ENCODE measurements at places on chromosomes 12 and 14.
A peak's percentile ranks its signal among the peaks of the same experiment; 100 is the strongest.

GRCh38 chr12:131378176-131378842 is 332.6 kb upstream of the SFSWAP start:
- no peak overlapping the region for H3K4me3 ChIP-seq
- DNase-seq, result peak; percentile 25
- no peaks in the 10 kb centered on the region for H3K27me3 ChIP-seq
- no peak overlapping the region for H3K27ac ChIP-seq
- no peaks in the 10 kb centered on the region for H3K36me3 ChIP-seq

DNA sequence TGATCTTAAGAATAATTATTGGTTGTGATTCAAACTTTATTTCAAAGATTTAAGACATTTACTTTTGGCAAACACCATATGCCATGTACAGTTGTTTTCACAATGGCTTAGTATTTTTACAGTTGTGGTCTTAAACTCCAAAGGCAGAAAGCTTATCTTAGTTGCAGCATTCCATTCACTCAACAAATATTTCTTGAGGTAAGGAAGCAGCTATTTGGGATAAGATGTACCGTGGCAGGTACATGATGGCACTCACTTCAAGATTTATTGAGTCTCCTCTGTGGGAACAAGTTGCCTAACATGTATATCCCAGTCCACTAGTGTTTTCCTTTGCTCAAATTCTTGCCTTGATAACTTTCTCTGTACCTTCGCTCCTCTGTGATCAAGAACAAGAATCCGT is 8.0 kb upstream of the MON2 start:
- H3K4me3 ChIP-seq, result no peak overlapping the region
- no peaks in the 10 kb centered on the region for H3K4me1 ChIP-seq
- H3K36me3 ChIP-seq, result peaks cover 5% of the 10 kb centered on the region
- H3K27me3 ChIP-seq, result no peaks in the 10 kb centered on the region
- no peak overlapping the region for H3K27ac ChIP-seq

DNA sequence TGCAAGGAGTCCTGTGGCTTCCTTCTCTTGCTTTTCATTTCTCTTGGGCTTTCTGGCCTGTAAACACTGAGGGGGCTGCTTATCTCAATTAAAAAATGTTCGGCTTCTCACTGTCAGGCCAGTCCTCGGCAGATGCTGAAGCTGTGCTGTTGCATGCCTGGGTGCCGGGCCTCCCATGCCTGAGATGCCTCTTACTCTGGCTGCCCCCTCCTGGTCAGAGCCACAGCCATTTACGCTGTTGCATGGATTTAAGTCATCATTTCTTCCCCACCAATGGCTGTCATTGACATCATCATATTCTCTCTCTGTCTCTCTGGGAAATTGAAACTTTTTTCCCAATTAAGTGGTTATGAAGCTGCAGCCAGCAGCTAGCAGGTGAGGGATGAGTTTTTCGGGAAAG is 53.7 kb downstream of the FOXN4 start:
- H3K27ac ChIP-seq, result no peak overlapping the region
- no peaks in the 10 kb centered on the region for H3K27me3 ChIP-seq
- no peak for DNase-seq
- H3K36me3 ChIP-seq, result peaks cover 27% of the 10 kb centered on the region

- H3K36me3 ChIP-seq, result no peaks in the 10 kb centered on the region
- H3K27me3 ChIP-seq, result no peaks in the 10 kb centered on the region
- no peak overlapping the region for H3K4me3 ChIP-seq
- H3K27ac ChIP-seq, result no peak overlapping the region
- DNase-seq, result no peak
Measured at GRCh38 chr12:81627336-81628189, 131.6 kb downstream of the PPFIA2 start.

DNA sequence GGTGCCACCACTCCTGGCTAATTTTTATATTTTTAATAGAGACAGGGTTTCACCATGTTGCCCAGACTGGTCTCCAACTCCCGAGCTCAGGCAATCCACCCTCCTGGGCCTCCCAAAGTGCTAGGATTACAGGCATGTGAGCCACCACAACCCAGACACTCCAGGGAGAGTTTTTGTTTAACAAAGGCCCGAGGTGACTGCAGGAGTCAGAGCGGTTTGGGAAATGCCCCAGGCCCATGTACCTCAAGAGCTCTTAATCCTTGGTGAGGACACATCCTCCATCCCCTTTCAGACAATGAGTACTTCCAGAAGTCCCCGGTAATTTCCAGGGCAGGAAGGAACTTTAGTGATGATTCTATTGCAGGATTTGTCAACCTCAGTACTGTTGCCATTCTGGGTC is 176.0 kb downstream of the ESRRB start:
- H3K27me3 ChIP-seq, result no peaks in the 10 kb centered on the region
- H3K4me1 ChIP-seq, result no peaks in the 10 kb centered on the region
- H3K4me3 ChIP-seq, result no peak overlapping the region

DNA sequence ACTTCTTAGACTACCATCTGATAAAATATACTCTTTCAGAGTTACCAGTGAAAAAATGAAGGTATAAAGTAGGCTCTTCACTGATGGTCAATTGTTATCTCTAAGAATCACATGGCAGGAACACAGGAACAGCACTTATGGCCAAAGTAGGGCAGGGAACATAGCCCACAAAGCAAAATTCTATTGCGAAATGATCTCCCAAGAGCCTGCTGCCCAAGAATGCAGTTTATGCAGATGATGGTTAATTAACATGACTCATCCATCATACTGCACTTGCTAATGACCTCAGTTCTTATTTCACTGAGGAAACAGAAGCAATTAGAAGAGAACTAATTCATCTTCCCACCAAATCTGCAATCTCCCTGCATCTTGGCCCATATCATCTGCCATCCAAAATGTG is 133.8 kb downstream of the SLC2A13 start:
- H3K4me1 ChIP-seq, result no peaks in the 10 kb centered on the region
- H3K36me3 ChIP-seq, result peaks cover 5% of the 10 kb centered on the region
- no peak for DNase-seq
- no peaks in the 10 kb centered on the region for H3K27me3 ChIP-seq
- H3K27ac ChIP-seq, result no peak overlapping the region
- H3K4me3 ChIP-seq, result no peak overlapping the region

DNA sequence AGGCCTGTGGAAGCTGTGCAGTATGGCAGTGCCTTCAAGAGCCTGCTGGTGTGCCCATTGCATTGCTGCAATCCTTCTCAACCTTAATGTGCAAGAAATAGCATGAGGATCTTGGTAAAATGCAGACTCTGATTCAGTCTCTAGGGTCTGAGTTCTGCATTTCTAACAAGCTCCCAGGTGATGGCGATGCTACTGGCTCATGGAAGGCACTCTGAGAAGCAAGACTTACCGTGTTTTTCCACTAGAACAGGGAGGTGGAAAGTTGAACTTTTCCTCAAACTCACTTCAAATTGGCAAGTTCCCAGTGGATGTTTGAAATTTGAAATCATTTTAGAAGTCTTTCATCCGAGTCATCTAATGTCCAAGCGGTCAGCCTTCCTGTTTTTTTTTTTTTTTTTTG is 55.5 kb downstream of the MYRFL start:
- no peaks in the 10 kb centered on the region for H3K27me3 ChIP-seq
- no peak overlapping the region for H3K4me3 ChIP-seq
- DNase-seq, result peak; percentile 62

DNA sequence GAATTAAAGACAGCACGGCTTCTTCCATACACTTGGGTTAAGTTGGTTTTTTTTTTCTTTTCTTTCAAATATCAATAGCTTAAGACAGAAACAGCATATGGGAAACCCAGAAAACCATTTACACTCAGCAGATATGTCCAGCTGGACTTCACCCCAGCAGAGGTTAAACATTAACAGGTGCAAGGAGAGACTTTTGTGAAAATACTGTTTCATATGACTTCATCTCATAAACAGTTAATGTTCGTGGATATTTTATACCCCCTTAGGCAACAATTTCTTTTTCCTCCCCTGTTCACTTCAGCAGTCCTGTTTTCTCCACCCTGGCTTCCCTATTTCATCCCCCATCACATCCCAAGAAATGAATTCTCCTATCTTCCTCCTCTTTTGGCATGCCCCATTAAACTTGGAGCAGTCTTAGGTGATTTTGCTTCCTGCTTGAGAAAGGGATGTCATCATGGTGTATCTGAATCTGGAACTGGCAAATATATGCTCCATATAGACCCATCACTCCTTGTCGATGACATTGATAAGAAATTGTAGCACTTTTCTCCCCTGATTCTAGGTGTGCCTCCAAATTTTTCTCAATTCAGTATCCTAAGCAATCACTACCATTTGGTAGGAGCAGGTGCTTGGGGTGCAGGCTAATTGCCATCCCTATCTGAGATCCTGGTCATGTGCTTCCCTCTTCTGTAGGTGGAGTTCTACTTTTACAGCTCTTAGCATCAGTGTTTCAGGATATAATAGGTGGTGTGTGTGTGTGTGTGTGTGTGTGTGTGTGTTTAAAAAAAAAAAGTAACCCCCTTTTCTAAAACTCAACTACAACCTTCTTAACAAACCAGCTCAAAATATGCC is 67.9 kb downstream of the BMP4 start:
- no peak overlapping the region for H3K4me3 ChIP-seq
- peaks cover 8% of the 10 kb centered on the region for H3K4me1 ChIP-seq

DNA sequence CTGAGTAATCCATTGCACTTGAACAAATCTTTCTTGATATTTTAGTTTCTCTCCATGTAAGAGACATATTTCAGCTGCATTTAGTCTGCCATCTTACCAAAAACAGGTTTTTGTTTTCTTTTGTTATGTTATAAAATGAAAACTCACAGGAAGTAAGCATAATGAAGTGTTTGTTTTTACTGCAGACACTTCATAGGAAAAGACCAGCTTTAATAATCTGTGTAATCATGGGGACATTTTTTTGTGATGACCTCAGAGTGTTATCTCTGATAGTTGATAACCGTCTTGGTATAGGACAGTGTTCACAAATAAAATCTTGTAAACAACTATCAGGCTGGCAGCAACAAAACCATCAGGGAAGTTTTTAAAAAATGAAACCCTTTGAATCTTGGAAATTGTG is 266.2 kb upstream of the OR4E1 start:
- no peak overlapping the region for H3K4me3 ChIP-seq
- no peaks in the 10 kb centered on the region for H3K4me1 ChIP-seq
- no peaks in the 10 kb centered on the region for H3K36me3 ChIP-seq
- no peak overlapping the region for H3K27ac ChIP-seq

GRCh38 chr12:123847876-123848275 is 85.8 kb downstream of the DNAH10 start:
- no peaks in the 10 kb centered on the region for H3K4me1 ChIP-seq
- no peak for DNase-seq
- H3K36me3 ChIP-seq, result no peaks in the 10 kb centered on the region
- no peak overlapping the region for H3K27ac ChIP-seq

- H3K27me3 ChIP-seq, result no peaks in the 10 kb centered on the region
- no peaks in the 10 kb centered on the region for H3K4me1 ChIP-seq
- peaks cover 30% of the 10 kb centered on the region for H3K36me3 ChIP-seq
- H3K27ac ChIP-seq, result no peak overlapping the region
- no peak overlapping the region for H3K4me3 ChIP-seq
- no peak for DNase-seq
Measured at GRCh38 chr12:51643951-51644350, 52.9 kb downstream of the SCN8A start.

GRCh38 chr14:91835920-91836843 is 31.2 kb downstream of the TC2N start:
- peak overlapping the region; percentile 80 for H3K4me3 ChIP-seq
- no peaks in the 10 kb centered on the region for H3K27me3 ChIP-seq
- H3K27ac ChIP-seq, result no peak overlapping the region
- H3K36me3 ChIP-seq, result no peaks in the 10 kb centered on the region
- DNase-seq, result peak; percentile 89

DNA sequence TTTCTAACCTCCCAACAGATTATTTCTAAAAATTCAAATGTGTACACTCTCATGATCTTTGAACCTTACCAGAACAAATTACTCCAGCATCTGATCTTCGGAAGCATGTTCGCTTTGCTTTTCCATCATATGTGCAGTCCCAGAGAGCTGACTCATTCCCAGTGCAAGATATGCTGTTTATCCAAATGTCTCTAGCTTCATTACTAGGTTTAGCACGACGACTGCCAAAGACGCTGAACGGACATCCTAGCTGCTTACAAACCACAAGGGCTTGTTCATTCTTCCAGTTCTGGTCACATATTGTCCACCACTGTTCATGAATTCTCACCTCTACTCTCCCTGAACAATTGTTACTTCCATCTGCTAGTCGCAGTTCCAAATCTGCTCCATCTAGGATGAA is 40.5 kb downstream of the CD163L1 start:
- H3K36me3 ChIP-seq, result no peaks in the 10 kb centered on the region
- no peaks in the 10 kb centered on the region for H3K27me3 ChIP-seq
- no peak overlapping the region for H3K4me3 ChIP-seq
- H3K4me1 ChIP-seq, result no peaks in the 10 kb centered on the region
- no peak overlapping the region for H3K27ac ChIP-seq

DNA sequence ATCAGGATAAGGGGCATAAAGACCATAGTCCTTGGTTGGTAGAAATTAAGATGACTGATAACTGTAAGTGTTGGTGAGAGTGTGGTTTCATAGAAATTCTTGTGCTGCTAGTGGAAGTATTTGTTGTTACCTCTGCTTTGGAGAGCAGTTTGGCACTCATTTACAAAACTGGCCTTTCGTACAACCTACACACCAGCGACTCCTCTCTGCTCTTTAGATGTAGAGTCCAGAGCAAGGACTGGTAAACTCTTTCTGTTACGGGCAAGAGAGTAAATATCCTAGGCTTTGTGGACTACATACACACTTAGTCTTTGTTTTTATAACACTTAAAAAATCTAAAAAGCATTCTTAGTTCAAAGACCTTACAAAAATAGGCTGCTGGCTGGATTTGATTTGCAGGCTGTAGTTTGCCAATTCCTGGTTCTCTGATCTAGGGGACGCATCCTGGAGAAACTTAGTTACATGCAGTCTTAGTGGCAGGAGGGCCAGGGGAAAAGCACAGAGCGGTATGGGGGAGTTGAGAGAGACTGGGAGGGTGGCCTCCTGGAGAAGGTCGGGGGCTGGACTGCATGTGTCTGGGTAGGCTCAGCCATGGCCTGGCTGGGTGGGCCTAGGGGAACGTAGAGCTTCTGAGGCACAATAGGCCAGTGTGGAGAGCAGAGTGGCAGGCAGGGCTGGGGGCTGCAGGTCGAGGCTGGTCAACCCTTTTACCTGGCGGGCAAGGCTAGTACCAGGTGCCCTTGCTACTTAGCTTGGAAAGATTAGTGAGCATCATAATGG is 55.3 kb upstream of the AMN start:
- no peak for DNase-seq
- H3K27ac ChIP-seq, result no peak overlapping the region
- H3K4me3 ChIP-seq, result no peak overlapping the region
- no peaks in the 10 kb centered on the region for H3K4me1 ChIP-seq
- no peaks in the 10 kb centered on the region for H3K36me3 ChIP-seq

DNA sequence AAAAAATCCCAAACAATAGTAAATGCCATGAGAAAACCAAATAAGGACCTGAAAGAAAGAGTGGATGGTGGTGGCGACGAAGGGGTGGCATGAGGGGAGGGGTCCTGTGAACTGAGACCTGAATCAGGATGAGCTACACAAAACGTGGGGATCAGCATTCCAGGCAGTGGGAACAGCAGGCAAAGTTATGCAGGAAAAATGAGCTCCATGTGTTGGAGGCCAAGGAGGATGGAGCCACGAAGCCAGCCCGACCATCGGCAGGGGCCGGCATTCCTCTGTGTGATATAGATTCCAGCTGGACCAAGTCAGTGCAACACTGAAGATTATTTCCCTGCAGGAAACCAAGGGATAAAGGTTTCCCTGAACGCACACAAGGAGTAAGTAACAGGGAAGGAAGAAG is 7.1 kb downstream of the ADGRD1 start:
- H3K27ac ChIP-seq, result no peak overlapping the region
- no peaks in the 10 kb centered on the region for H3K27me3 ChIP-seq
- no peak for DNase-seq

GRCh38 chr14:102280376-102280962 is 24.5 kb downstream of the MOK start:
- H3K27ac ChIP-seq, result no peak overlapping the region
- no peak overlapping the region for H3K4me3 ChIP-seq
- H3K4me1 ChIP-seq, result no peaks in the 10 kb centered on the region
- no peaks in the 10 kb centered on the region for H3K27me3 ChIP-seq
